ENCODE measurements at places on chromosomes 13 and 19.

DNA sequence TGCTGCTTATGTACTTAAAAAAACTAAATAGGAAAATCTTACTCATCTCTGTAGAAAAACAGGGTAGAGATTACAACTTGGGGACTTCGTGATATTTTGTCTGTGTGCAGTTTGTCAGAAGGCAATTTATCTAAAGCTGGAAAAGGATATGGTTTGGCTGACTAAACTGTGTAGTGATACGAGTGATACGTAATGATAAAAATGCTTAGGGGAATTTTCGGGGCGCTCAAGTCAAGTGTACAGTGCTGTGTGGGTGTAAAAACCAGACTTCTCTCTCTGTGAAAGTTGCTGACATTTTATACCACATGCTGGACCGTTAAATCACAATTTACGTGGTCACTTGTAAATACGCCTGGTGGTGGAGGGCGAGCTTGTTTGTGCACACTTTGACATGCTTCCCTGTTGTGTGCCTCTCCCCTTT lies 221.7 kb downstream of the KCNRG start:
- DNase-seq: no peak

GRCh38 chr19:2454962-2455850 lies 1.6 kb downstream of the LMNB2 start:
- DNase-seq: no peak

DNA sequence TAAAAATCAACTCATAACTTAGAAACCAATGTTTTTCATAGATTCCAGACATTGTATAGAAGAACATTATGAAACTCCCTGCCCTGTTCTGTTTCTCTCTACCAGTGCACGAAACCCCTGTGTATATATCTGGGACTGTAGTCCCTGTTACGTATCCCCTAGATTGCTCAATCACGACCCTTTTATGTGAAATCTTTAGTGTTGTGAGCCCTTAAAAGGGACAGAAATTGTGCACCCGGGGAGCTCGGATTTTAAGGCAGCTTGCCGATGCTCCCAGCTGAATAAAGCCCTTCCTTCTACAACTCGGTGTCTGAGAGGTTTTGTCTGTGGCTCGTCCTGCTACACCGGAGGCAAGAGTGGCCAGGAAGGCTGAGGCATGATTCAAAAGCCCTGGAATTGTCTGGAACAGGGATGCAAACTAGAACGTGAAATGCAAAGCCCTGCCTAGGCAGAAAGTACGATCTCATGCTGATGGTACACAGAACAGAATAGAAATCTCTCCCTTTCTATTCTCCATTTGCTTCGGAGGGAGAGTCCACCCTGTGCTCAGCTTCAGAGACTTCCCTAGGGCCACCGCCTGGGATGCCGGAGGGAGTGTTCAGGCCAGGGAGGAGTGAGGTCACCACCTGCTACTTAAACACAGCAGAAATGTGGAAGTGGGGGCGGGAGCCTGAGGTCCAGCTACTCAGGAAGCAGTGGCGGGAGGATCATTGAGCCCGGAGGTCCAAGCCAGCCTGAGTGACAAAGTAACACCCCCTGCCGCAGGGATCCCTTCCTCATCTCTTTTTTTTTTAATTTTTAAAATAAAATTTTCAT lies 758 bp upstream of the ZNF888 start:
- no peak for DNase-seq

- DNase-seq: no peak
Observed at GRCh38 chr19:37930416-37930815, 23.4 kb downstream of the SIPA1L3 start.

- no peak for DNase-seq
Observed at GRCh38 chr13:71801781-71802180, 65.2 kb downstream of the DACH1 start.

DNA sequence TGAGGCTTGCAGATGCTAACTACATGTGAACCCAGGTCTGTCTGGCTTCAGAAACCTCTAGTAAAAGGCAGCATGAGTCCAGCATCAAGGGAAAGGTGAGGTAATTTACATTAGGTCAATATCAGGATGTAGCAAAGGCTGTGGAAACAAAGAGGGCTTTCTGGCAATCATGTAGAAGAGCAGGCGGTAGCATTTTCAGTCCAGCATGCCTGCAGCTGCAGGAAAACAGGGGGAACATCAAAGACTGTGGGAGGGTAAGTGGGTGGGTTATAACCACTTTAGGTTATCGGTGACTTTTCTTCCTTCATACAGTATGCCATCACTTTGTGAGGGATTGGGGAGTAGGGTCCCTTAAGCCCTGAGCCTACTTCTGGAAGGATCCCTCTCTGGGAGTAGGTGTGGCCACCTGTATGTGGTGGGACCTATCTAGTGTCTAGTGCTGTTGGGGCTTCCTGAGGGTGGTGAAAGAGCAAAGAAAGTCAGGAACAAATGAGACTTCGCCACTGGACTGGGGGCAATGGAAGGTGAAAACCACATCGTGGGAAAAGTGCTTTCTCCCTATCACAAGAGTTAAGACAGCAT lies 10.8 kb downstream of the SUGP2 start:
- DNase-seq: no peak

GRCh38 chr13:31756346-31756745 lies 17.0 kb downstream of the RXFP2 start:
- no peak for DNase-seq

GRCh38 chr19:3591876-3592613 lies 6.8 kb downstream of the GIPC3 start:
- DNase-seq: no peak

GRCh38 chr19:43594710-43595604 lies 977 bp downstream of the IRGQ start:
- no peak for DNase-seq

- no peak for DNase-seq
Observed at GRCh38 chr19:397321-397720, 11.6 kb downstream of the C2CD4C start.

DNA sequence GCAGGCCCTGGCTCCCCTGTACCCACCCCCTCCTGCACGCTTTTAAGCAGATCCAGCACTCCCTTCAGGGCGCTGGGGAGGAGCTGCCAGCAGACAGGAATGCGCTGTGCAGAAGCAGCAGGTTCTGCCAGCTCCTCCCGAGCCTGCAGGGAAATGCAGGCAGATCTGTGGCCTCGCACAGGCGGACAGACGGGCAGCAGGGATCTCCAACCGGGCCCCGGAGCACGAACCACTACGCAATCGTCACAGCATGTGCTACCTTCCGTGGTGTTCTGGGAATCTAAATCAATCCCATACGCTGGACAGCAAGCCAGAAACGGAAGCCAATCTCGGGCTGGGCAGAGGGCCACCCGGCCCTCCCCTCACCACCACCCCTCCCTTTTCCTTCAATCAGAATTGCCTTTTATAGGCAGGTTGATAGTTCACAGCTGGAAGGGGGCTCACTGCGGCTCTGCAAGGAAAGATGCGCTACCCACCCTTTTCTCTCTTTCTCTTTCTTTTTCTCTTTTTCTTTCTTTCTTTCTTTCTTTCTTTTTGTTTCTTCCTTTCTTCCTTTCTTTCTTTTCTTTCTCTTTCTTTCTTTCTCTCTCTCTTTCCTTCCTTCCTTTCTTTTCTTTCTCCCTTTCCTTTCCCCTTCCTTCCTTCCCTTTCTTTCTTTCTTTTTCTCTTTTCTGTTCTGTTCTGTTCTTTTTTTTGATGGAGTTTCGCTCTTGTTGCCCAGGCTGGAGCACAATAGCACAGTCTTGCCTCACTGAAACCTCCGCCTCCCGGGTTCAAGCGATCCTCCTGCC lies 99.9 kb downstream of the GNG7 start:
- DNase-seq: no peak

DNA sequence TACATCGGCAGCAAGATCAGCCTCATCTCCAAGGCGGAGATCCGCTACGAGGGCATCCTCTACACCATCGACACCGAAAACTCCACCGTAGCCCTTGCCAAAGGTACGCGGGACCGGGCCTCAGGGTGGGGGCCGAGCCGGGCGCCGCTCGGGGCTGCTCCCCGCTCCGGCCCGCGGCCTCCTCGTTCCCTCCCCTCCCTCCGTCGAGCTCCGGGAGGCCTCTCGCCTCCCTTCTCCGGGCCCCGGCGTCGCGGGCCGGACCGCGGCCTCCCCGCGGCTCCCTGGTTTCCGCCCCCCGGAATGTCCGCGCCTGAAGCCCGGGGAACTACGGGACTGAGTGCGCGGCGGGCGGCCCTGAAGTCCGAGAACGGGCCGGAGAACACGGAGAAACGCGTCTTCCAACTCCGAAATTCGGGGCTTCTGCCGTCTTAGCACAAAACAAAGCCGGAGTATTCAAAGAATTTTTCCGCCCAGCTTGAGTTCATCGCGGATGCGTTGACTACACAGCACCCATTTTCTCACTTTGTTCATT lies 423 bp downstream of the LSM14A start:
- DNase-seq: no peak

GRCh38 chr19:29056535-29056934 lies 156.4 kb downstream of the UQCRFS1 start:
- no peak for DNase-seq

- no peak for DNase-seq
Observed at GRCh38 chr19:33731881-33732280, 64.8 kb upstream of the KCTD15 start.

DNA sequence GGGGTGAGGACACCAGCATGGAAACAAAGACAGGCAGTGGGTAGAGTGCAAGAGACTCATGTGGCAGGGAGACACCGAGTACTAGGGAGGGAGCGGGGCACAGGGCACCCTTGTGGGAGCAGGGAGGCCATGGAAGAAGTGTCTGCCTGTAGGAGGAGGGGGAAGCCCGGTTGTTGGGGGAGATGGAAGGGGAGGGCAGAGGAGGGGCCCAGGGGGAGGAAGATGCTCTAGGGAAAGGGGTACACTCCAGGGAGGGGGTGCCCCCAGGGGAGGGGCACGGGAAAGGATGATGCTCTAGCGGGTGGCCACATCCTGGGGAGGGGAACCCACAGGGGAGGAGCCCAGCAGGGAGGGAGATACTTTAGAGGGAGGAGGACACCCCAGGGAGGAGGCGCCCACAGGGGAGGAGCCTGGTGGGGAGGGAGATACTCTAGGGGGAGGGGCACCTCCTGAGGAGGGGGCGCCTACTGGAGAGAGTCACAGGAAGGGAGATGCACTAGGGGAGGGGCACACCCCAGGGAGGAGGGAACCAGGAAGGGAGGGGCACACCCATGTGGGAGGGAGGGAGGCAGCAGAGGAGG lies 24.9 kb downstream of the CPAMD8 start:
- DNase-seq: peak; percentile 32

GRCh38 chr19:31979949-31980670 lies 365.3 kb upstream of the ZNF507 start:
- DNase-seq: no peak

DNA sequence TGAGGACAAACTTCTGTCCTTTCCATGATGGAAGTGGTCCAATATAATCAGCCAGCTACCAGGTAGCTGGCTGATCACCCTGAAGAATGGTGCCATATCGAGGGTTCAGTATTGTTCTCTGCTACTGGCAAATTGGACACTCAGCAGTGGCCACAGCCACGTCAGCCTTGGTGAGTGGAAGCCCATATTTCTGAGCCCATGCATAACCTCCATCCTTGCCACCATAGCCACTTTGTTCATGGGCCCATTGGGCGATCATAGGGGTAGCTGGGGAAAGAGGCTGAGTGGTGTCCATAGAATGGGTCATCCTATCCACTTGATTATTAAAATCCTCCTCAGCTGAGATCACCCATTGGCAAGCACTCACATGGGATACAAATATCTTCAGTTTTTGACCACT lies 565.8 kb downstream of the IRS2 start:
- DNase-seq: no peak

DNA sequence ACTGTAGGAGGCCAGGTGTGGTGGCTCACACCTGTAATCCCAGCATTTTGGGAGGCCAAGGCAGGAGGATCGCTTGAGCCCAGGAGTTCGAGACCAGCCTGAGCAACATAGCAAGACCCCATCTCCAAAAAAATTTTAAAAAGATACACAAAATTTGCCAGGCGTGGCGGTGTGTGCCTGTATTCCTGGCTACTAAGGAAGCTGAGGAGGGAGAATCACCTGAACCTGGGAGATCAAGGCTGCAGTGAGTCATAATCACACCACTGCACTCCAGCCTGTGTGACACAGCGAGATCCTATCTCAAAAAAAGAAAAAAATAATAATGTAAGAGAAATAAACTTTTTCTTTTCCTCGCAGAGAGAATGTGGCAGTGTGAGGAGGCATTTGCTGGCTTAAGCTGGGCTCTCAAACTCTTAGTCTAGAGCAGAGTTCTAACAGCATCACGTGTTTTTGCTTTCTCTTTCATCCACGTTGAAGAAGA lies 21.1 kb downstream of the FAM187B start:
- DNase-seq: no peak

- no peak for DNase-seq
Observed at GRCh38 chr13:96822895-96823294, 171.4 kb downstream of the OXGR1 start.

GRCh38 chr13:49806126-49806536 lies 13.6 kb upstream of the KPNA3 start:
- no peak for DNase-seq

DNA sequence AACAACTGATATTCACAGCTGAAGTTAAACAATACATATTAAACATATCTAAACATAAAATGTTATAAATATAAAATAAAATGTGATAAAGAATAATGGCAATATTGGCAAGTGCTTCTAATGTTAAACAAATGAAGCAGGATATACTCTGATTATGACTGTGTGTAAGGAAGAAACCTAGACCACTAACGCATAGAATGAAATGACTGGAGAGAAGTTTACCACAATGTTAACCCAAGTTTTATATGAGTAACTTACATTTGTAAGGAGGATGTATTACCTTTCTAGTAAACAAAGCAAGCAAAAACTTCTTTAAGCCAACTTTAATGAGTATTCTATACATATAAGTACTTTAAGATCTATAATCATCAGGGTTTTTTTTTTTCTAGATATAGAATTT lies 43.0 kb downstream of the RB1 start:
- DNase-seq: no peak

DNA sequence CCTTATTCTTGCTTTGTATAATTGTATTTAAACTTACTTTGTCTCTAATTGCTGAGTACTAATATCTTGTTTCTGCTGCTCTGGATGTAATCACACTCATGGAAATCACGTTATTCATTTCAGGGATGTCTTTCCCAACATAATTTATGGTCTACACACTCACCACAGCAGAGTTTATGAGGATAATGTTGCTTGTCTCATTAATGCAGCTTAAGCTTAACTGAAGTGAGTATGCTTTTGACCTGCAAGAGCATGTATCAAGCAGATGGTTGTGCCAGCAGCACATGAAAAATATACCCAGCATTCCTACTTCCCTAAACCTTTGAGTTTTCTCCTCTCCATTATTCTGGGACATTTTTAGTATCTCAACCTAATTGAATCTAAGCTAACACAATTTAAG lies 1080.9 kb downstream of the SLITRK5 start:
- no peak for DNase-seq

DNA sequence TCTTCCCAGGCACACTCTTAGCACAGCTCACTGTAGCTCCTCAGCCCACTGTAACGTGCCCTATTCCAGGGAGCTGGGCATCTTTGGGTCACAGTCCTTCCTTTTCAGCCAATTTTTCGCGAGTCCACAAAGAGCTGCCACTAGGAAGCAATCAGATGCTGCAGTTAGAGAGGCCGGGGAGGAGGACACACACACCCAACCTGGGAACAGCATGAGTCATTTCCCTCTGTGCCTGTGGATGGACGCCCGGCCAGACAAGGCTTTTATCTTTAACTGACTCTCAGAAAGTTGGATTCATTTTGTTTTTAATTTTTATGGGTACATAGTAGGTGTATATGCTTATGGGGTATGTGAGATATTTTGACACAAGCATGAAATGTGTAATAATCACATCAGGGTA lies 918.6 kb downstream of the UQCRFS1 start:
- DNase-seq: no peak

- DNase-seq: no peak
Observed at GRCh38 chr19:6032827-6033226, 54.9 kb upstream of the RANBP3 start.

Data from activated CD8-positive, alpha-beta memory T cell treated with anti-CD3 and anti-CD28 coated beads for 1 hour (primary cell).